ENCODE measurements at places on chromosomes 6 and 20.
A peak's percentile ranks its signal among the peaks of the same experiment; 100 is the strongest.

DNA sequence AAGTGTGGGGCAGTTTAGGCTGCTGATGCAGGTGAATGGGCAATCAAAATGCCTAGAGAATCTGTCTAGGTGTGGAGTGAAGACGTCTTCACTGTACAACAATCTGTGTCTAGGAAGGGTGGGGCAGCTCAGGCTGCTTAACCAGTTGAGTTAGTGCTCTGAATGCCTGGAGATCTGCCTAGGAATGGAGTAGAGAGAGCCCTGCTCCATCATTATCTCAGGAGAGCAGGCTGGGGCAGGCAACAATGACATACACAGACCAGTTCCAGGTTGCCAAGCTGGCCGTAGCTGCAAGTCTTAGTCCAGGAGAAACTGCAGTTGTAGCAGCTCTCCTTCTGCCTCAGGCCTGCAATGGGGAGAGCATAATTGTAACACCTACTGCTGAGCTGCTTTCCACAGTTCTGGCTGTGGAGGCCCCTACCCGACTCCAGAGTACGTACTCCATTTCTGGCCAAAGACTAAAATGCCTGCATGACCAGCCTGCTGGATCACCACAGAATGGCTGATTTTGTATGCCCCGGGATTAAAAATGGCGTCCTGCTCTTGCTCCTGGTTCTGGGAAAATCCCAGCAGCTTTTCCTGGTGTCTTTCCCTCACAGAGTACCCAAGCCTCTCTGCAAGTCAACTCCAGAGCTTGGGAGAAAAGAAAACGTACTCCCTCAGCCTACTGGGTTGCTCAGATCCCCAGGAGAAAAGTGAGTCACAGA is 545.4 kb downstream of the ADGRB3 start:
- no peak for DNase-seq

DNA sequence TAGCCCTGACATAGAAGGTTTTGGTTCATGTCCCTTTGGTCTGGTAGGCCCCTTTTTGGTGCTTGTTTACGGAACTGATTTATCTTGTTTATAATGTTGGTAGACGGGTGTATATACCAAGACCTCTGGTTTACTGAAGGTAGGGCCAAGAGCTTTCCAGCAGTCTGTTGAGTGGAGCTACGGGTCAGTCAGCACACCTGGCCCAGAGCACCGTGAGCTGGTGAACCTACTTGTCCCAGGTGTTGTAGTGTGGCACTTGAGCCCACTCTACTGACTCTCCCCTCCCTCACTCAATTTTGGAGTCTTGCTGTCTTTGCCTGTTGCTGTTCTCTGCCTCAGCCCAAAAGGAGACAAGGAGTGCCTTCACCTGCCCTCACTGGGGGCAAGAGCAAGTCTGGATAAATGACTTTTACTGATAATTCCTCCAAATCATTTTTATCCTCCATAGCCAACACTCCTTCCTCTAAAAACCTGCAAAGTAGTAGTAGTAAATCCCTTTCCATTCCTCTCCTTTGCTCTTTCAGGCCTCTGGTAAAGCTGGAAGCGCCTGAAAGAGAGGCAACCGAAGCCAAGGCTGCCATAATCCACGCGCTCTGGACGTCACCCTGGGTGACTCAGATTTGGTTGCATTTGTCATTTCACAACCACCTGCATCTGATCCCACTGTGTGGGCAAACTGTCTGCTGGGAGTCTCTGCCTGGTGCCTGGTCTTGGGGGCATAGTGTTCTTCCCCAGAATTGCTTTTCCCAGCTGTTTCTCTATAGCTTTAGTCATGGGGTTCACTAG is 22.2 kb downstream of the RREB1 start:
- peak; percentile 28 for DNase-seq

DNA sequence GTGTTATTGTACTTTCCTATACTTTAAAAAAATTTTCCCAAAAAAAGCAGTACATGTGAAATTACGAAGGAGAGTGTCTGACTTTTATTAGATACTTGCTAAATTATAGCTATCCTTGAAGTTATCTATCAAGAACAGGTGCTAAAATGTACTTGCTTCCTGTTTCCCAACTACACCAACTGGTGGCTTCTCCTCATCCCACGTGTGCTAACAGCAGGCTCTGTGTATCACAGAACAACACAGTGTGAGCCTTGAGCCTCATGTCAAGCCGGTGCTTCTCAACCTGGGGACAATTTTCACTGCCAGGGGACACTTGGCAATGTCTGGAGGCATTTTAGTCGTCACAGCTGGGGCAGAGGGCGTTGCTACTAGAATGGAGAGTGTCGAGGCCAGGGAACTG is 36.2 kb upstream of the CDYL start:
- no peak for DNase-seq

GRCh38 chr6:54910431-54910884 is 63.9 kb downstream of the FAM83B start:
- no peak for DNase-seq

DNA sequence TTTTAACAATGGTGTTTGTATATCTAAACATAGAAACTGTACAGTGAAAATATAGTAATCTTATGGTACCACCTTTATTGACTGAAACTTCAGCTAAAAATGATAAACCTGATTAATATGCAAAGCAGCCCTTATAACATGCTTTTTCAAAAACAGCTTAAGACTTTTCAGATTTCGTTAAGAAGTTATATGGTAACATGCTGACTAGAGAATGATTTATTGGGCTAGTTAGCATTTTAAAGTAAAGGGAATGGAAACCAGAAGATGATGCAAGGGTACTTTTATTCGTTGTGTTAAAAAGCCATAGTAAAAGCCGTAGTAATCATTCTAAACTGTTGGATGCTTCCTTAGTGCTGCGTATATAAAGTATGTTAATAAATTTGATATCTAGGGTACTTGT is 50.5 kb downstream of the CBFA2T2 start:
- DNase-seq, result no peak

- DNase-seq, result no peak
These were observed 52.7 kb upstream of the STX16 start for GRCh38 chr20:58598211-58599015.

GRCh38 chr20:32165836-32166545 is 41.6 kb downstream of the PLAGL2 start:
- DNase-seq, result no peak

- no peak for DNase-seq
These were observed 91.1 kb downstream of the ZDHHC14 start for GRCh38 chr6:157471895-157472686.

DNA sequence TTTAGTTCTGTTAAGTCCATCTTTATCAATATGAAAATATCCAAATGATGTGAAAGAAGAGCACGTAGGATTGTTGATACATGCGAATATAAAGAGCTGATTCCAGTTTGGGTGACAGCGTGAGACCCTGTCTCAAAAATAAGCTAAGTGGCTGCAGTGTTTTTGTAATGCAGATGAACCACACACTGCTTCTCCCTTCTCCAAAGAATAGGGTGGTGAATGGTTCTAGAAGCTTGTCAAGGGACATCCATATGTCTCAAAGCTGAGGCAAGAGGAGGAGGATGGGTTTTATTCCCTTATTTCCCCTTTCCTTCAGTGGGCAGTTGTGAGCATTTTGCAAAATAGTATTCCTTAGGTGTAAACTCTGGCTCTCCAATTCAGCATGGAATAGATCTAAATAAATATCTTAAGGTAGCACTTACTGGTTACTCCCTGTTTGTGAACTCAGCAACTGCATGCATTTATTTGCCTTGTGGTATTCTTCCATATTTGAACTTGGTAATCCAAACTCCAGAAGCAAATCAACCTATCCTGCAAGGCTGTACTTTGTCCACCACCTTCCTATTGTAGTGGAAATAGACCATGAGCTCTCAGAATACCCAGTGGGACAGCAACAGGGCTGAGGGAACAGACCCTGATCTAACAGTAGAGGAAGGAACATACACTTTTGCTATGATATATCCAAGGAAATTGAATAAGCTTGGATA is 38.0 kb downstream of the XRN2 start:
- DNase-seq, result no peak

- DNase-seq, result no peak
These were observed 16.2 kb upstream of the BEND6 start for GRCh38 chr6:56938649-56939191.

- DNase-seq, result no peak
These were observed 48.3 kb upstream of the TRAF3IP2 start for GRCh38 chr6:111653979-111654378.

DNA sequence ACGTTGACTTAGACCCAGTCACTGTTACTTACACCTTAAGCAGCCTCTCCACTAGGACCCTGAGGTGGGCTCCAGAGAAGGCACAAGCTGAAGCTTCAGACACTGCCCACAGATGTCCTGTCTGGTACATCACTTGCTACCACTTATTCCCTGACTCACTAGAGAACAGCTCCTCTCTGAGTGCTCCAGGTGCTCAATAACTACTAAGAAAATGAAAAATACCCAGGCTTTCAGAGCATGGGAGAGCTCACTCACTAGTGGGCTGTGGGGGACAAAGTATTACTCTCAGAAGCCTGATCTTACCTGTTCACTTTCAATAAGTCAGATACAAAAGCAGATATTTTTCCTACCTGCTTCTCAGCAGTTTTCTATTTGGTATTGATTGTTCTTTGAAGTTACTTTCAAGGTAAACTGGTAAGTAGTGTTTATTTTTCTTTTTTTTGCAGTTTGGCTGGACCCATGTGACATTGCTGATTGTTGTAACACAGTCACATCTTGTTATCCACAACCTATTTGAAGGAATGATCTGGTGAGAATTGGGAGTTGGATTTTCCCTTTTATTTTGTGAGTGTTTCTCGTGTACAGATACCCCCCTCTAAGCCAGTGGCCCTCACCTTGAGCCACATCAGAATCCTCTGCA is 55.9 kb downstream of the CDS2 start:
- no peak for DNase-seq

- no peak for DNase-seq
These were observed 52.3 kb upstream of the SAYSD1 start for GRCh38 chr6:39167321-39167720.

- DNase-seq, result no peak
These were observed 13.5 kb upstream of the ANKRD60 start for GRCh38 chr20:58241766-58242465.

GRCh38 chr6:167211881-167212712 is 54.3 kb upstream of the GPR31 start:
- DNase-seq, result no peak

Measured in GF-D8 (cell line).